ENCODE measurements at places on chromosomes 5 and 9.
A peak's percentile ranks its signal among the peaks of the same experiment; 100 is the strongest.

- no peak for DNase-seq
- no peak overlapping the region for H3K4me3 ChIP-seq
- H3K27me3 ChIP-seq, result no peaks in the 10 kb centered on the region
Measured at GRCh38 chr5:154380263-154380662, 65.5 kb upstream of the SAP30L start.

DNA sequence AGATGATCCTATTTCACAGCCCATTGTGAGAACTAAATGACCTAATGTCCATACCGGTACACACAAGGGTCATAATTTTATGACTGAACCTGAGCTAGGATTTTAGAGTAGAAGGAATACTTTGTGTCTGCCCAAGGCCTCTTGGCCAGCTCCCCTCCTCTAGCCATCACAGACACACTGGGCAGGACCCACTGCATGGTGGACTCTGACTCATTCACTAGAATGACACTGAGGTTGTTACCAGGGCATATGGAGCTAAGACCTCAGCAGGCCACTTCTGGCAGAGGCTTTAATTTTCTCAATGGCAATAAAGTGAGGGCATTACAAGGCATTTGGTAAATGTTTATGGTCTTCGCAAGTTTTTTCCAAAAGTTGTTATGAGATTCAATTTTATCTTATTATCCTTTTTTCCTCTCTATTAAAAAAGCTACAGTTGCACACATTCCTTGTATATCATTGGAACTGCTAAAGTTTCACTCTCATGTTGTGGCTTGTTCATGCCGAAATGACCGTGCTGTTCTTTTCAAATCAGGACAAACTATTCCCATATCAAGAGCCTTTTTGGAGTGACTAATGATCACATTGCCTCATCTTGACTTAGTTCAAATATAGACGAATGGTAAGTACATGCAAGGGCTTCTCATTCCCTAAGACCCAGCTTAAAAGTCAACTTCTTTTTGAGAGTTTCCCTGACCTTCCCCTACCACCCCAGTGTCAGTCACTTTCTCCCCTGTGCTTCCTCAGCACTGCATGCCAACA is 595.7 kb downstream of the ACTL7B start:
- no peaks in the 10 kb centered on the region for H3K36me3 ChIP-seq
- no peaks in the 10 kb centered on the region for H3K4me1 ChIP-seq
- H3K27me3 ChIP-seq, result no peaks in the 10 kb centered on the region

GRCh38 chr9:36836486-36836885 is 197.6 kb downstream of the PAX5 start:
- H3K4me1 ChIP-seq, result peaks cover 48% of the 10 kb centered on the region
- no peak overlapping the region for H3K4me3 ChIP-seq
- no peaks in the 10 kb centered on the region for H3K27me3 ChIP-seq
- no peak for DNase-seq

GRCh38 chr5:8550921-8551320 is 682.0 kb downstream of the MTRR start:
- H3K4me3 ChIP-seq, result no peak overlapping the region
- no peak for DNase-seq
- no peaks in the 10 kb centered on the region for H3K36me3 ChIP-seq
- H3K4me1 ChIP-seq, result no peaks in the 10 kb centered on the region

- peaks cover 20% of the 10 kb centered on the region for H3K36me3 ChIP-seq
- no peaks in the 10 kb centered on the region for H3K4me1 ChIP-seq
- H3K4me3 ChIP-seq, result no peak overlapping the region
- DNase-seq, result no peak
- no peak overlapping the region for H3K27ac ChIP-seq
Measured at GRCh38 chr5:65261499-65261898, 220.2 kb downstream of the ADAMTS6 start.

GRCh38 chr5:79267180-79267579 is 31.2 kb downstream of the JMY start:
- H3K27ac ChIP-seq, result no peak overlapping the region
- no peak for DNase-seq
- peaks cover 15% of the 10 kb centered on the region for H3K36me3 ChIP-seq
- no peak overlapping the region for H3K4me3 ChIP-seq

DNA sequence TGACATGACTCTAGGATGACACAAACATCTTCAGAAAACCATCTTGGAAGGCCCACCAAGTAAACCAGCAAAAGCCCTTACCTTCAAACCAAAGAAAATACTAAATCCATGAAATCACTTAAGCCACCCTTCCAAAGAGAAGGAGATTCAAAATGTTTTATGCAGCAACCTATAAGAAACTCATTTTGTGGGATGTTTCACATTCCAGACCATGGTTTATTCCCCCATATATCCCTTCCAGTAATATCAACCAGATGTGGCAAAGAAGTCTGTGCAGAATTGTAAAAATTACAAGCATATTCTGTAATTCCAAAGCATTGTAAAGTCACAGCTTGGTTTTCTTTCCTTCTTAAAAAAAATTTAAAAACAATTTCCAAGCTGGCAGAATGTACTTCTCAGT is 117.4 kb downstream of the SLIT3 start:
- H3K27ac ChIP-seq, result no peak overlapping the region
- H3K36me3 ChIP-seq, result no peaks in the 10 kb centered on the region
- H3K4me1 ChIP-seq, result no peaks in the 10 kb centered on the region
- DNase-seq, result no peak

DNA sequence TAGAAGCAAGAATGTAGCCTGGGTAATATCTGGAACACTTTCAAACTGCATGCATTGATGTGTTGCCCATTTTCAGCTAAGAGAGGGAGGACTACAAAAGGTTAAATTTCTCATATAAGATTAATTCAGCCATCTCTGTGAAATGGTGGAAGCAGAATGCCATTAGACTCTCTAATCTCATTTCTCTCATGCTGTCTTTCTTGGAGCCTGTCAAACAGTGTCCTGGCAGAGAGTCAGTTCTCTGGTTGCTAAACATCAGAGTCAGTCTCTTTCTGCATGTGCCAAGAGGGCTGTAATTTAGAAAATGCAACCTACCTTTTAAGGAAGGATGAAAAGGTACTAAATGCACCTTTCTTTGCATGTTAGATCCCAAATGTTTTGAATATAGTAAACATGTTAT is 910 bp upstream of the GARNL3 start:
- H3K4me1 ChIP-seq, result peaks cover 5% of the 10 kb centered on the region
- no peaks in the 10 kb centered on the region for H3K36me3 ChIP-seq
- H3K27me3 ChIP-seq, result no peaks in the 10 kb centered on the region
- no peak for DNase-seq
- H3K27ac ChIP-seq, result no peak overlapping the region

GRCh38 chr5:87004101-87004500 is 263.6 kb upstream of the RASA1 start:
- H3K36me3 ChIP-seq, result no peaks in the 10 kb centered on the region
- peaks cover 4% of the 10 kb centered on the region for H3K27me3 ChIP-seq
- no peak for DNase-seq
- H3K4me1 ChIP-seq, result no peaks in the 10 kb centered on the region
- no peak overlapping the region for H3K4me3 ChIP-seq
- no peak overlapping the region for H3K27ac ChIP-seq

GRCh38 chr9:73162987-73163768 is 11.5 kb downstream of the ANXA1 start:
- H3K4me3 ChIP-seq, result no peak overlapping the region
- H3K27ac ChIP-seq, result no peak overlapping the region
- H3K27me3 ChIP-seq, result no peaks in the 10 kb centered on the region
- no peaks in the 10 kb centered on the region for H3K36me3 ChIP-seq
- no peak for DNase-seq

DNA sequence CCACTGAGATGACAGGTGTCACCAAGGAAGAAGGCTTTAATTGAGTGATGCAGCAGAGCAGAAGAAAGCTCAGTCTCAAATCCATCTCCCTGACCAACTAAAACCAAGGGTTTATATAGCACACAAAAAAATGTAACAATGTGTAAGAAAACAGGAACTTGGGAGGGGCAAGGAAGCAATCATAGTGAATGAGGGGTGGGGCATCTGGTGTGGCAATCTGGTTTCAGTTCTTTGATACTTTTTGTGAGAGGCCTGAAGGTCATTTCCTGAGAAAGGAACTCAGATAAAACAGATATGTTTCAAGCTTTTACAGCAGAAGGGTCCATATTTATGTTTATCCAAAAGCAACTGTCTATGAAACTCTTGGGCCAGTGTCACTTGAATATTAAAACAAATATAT is 19.7 kb downstream of the CD180 start:
- H3K4me1 ChIP-seq, result peaks cover 28% of the 10 kb centered on the region
- no peak overlapping the region for H3K4me3 ChIP-seq
- H3K36me3 ChIP-seq, result peaks cover 44% of the 10 kb centered on the region
- peak overlapping the region; percentile 65 for H3K27ac ChIP-seq

DNA sequence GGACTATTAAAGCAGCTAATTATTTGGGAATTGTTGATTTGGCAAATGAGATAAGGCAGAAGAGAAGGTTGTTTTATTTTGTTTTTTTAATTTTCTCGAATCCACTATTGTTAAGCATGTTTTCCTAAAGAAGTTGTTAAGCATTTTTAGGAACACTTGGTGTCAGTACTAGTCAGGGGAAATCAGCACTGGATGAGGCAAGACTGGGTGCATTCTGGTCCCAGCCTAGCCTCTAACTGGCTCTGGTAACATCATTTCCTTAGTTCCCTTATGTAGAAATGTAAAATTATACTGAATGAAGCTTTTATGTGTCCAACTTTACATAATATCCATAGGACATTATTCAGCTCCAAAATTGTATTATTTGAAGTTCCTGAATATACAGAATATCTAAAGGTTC is 196.1 kb downstream of the PCSK5 start:
- no peaks in the 10 kb centered on the region for H3K36me3 ChIP-seq
- H3K27ac ChIP-seq, result no peak overlapping the region
- H3K4me1 ChIP-seq, result no peaks in the 10 kb centered on the region
- no peak for DNase-seq

- no peak overlapping the region for H3K27ac ChIP-seq
- H3K36me3 ChIP-seq, result peaks cover 2% of the 10 kb centered on the region
- H3K27me3 ChIP-seq, result peaks cover 1% of the 10 kb centered on the region
Measured at GRCh38 chr5:174741352-174741751, 17.0 kb downstream of the MSX2 start.

DNA sequence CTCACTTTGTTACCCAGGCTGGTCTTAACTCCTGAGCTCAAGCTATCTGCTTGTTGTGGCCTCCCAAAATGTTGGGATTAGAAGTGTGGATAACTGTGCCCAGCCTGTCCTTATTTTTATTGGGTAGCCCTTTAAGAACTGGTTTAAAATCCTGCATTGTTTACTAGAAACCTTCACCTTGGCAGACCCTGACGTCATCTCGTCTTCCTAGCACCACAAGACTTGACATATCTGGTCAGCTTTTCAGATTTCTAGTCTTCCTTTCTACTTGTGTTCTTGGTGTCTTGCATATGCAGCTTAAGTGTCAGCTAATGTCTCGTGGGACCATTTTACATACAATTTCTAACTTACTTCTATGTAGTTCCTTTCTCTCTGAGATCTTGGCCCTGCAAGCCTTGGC is 258.9 kb downstream of the IZUMO3 start:
- no peaks in the 10 kb centered on the region for H3K27me3 ChIP-seq
- no peaks in the 10 kb centered on the region for H3K36me3 ChIP-seq
- no peaks in the 10 kb centered on the region for H3K4me1 ChIP-seq
- no peak overlapping the region for H3K4me3 ChIP-seq
